ENCODE measurements at places on chromosomes 16 and 17.

- no peak for DNase-seq
These were observed 16.0 kb downstream of the HOXB4 start for GRCh38 chr17:48561884-48562810.

- no peak for DNase-seq
These were observed 4.0 kb downstream of the PRAC1 start for GRCh38 chr17:48718227-48718760.

DNA sequence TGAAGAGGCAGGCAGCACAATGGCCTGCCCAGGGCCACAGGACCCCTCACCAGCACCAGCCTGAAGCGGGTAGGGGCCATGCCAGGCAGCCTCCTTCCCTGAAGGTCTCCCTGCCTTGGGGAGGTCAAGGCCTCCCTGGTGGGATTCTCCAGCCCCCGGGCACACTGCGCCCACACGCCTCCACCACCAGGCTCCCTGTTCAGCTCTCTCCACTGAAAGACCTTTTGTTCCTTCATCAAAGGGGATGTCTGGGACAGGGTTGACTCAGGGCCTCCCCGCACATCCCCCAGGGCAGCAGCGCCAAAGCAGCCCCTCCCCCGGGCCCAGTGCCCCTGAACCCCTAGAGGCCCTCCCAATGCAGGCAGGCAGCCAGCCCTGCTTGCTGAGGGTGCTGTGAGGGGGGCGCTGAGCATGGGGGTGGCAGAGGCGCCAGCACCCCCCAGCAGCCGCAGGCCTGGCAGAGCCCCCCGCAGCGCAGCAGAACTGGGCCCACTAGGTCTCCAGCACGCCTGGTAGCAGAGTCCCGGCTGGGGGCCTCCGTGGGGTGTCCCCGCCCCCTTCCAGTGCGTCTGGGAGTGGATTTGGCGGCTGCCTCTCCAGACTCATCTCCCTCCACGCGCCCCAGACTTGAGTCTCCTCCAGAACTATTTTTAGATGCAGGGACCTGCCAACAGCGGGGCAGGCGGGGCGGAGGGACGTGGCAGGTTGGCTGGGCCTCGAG is 13.1 kb downstream of the BCAR1 start:
- no peak for DNase-seq

GRCh38 chr16:82583422-82583821 is 43.3 kb upstream of the CDH13 start:
- DNase-seq, result no peak

- no peak for DNase-seq
These were observed 102.7 kb upstream of the DNAH9 start for GRCh38 chr17:11495613-11496012.

- no peak for DNase-seq
These were observed 17.1 kb upstream of the CPSF4L start for GRCh38 chr17:73278465-73279453.

DNA sequence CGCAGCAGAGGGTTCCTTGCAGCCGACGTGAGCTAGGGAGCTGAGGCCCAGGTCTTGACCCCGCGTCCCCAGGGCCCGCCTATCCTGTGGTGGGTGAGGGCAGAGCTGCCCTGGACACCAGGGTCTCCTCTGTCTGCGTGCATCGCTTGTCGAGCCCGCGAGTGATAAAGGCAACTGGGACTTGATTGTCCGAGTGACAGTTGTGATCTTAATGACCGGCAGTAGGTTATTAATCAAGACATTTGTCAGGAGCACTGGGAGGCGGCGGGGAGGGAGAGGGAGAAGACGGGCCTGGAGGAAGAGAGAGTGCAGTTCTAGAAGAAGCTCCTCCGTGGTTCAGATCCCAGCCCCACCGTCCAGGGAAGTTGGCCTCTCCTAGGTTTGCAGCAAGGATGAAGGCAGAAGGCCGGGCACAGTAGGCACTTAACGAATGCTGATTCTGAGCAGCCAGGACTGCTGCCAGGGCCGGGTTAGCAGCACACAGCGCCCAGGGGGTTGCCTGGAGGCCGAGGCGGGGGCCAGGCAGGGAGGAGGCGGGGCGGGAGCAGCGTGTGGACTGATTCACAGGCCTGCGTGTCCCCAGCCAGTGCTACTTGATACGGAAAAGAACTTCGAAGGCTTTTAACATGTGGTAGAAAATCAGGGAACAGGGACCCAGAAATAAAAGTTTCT is 11.3 kb upstream of the GSE1 start:
- no peak for DNase-seq

- no peak for DNase-seq
These were observed 3.3 kb downstream of the AXIN1 start for GRCh38 chr16:349211-349610.

- no peak for DNase-seq
These were observed 843 bp downstream of the ZNF174 start for GRCh38 chr16:3401719-3402397.

DNA sequence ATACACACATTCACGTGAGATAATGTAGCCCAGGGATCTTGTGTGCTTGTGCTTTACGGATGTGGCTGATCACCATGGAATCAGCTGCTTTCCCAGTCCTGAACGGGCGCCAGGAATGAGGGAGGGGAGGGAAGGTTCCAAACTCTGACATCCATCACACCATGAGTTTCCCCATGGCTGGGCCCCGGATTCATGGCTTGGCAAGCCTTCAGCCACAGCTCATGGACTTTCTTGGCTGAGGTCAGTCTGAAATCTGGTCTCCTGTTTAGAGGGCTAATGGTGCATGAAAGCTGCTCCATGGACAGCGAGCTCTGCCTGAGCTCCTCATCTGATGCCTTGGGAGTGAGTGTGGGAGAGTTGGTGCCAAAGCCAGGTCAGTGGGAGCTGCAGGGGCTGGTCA is 767.6 kb upstream of the EEF2KMT start:
- no peak for DNase-seq

GRCh38 chr17:74639704-74640151 is 16.2 kb upstream of the CD300E start:
- no peak for DNase-seq

GRCh38 chr16:2897110-2897509 is 14.1 kb downstream of the FLYWCH2 start:
- no peak for DNase-seq

DNA sequence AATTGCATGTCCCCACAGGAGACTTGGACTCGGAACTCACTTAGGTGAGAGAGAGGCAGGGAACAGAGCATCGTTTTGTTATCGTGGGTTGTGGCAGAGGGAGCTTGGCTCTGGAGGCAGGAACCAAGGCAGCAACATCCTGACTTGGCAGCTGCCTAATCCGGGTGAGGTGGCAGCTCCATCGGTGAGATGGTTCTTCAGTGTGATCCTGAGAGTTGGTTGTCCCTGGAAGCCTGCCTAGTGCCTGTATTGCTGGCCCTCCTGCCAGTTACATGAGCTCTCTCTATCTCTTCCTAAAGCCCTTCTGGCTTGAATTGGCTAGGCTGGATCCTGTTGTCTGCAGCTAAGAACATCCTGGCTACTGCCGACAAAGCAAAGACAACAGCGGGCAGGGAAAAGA is 19.9 kb upstream of the SEC14L1 start:
- no peak for DNase-seq

DNA sequence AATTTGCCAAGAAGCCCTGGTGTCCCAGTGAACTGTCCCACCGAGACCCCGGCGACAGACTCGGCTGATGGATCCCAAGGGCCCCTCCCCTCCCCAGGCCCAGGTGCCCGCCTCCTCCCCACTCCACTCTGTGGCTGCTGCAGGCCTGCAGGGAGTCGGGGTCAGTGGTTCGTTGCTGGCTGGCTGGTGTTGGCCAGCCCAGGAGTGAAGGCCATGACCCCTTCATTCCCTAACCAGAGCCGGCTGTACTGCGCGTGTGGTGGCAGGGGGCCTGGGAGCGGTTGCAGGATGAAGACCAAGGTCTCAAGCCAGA is 9.2 kb upstream of the TBX2 start:
- no peak for DNase-seq
